Left forelimb (tissue), 1 donor: ENCODE measurements at places on chromosomes 1 and 21.

- peak; percentile 54 for DNase-seq
Observed at GRCh38 chr21:44521928-44522752, 17.9 kb downstream of the KRTAP10-1 start.

DNA sequence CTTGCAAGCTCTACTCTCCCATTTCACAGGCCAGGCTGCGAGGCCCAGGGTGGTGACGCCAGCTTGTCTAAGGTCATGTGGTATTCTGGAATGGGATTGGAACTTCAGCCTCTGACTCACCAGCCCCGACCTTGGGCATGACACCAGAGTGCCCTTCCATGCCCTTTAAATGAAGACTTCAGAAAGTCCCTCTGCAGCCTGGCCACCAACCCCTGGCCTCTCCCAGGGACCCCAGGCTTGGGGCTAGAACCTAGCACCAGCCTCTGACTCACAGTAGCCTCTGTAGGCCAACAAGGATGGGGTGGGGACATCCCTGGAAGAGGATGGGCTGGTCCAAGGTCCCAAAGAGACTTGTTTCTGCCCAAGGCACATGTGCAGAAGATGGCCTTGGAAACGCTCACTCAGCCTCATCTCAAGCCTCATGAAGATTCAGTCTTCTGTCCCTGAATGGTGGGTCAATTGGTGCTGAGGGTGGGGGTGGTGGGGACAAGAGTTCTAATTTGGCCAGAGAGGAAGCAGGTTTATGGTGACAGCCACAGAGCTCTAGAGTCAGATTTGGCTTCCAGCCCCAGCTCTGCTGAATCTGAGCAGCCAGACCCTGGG is 36.1 kb upstream of the RUNX3 start:
- DNase-seq, result no peak

DNA sequence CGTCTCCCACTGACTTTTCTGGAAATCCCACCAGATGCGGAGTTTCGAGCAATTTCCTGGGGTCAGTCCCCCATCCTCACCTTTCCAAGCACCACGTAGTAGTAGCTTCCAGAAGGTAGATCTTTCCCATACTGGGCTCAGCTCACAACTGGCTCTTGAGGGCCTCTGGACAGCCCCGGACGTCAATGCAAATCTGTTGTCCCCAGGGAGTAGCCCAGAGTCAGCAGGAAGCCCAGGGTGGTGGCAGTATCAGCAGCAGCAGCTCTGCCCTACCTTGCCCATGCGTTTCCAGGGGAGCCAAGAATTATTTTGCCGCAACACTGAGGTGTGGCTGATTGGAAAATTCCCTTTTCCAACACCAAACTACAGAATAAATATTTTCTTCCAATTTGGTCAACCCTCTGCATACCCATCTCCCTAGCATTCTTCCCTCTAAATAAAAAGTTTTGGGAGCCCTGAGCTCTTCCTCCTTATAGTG is 70.3 kb downstream of the CD46 start:
- DNase-seq, result no peak

GRCh38 chr1:112905395-112906149 is 50.4 kb downstream of the SLC16A1 start:
- DNase-seq, result no peak

GRCh38 chr1:244381878-244382565 is 69.7 kb downstream of the ADSS2 start:
- DNase-seq, result no peak

DNA sequence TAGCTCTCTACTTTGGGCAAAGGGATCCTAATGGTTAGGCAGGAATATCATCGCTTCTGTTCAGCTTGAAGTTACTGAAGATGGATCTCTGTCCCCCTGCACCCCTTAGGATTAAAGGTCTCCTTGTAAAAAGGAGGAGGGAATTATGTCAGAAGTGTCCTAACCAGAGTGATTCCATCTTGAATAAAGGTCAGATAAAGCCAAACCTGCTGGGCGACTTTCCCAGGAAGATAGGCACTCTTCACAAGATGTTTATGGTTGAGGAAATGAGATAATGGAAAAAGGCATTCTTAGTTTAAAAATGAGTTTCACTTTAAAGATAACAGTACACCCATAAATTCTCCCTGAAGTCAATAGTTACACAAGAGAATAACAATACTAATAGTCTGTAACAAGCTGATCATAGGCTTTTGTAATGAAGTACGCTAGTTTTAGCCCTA is 1.7 kb upstream of the NENF start:
- no peak for DNase-seq

GRCh38 chr1:41650028-41650880 is 165.8 kb upstream of the EDN2 start:
- peak; percentile 28 for DNase-seq

- DNase-seq, result no peak
Observed at GRCh38 chr1:216238844-216239243, 184.4 kb downstream of the USH2A start.

DNA sequence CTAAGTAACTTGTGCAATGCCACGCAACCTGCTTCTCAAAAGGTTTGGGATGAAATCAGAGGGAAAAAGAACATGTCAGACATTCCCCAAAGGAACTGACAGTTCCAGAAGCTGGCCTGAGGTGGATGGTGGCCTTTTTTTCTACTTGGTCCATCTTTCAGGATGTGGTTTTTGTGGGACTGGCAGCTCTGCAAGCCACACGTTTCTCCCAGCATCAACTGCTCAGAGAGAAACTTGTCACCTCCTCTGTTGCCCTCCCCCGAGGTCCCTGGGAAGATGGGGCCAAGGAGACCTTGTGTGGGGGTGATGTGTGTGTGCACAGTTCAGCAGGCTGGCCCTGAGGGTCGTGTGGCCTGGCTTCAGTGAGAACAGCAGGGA is 2.5 kb upstream of the DHRS3 start:
- no peak for DNase-seq

DNA sequence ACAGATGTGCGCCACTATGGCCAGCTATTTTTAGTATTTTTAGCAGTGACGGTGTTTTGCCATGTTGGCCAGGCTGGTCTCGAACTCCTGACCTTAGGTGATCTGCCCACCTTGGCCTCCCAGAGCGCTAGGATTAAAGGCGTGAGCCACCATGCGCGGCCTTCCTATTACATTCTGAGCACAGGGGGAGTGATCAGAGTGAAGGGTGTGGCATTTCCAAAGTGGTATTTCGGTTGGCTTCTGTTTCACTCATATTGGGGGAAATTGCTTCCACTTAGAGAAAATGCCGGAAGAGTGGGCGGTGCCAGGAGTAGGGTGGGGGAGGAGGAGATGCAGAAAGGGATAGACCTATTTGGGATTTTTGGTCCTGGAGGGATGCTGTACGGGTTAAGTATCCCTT is 4.3 kb downstream of the PIK3CD start:
- no peak for DNase-seq

GRCh38 chr1:234724516-234725176 is 114.7 kb upstream of the IRF2BP2 start:
- DNase-seq, result peak; percentile 89

- no peak for DNase-seq
Observed at GRCh38 chr1:93678491-93678890, 3.1 kb downstream of the BCAR3 start.

GRCh38 chr1:87958201-87958600 is 629.5 kb downstream of the LMO4 start:
- DNase-seq, result no peak

- no peak for DNase-seq
Observed at GRCh38 chr1:30450148-30450817, 273.1 kb downstream of the MATN1 start.

GRCh38 chr1:46587069-46587468 is 17.0 kb downstream of the MKNK1 start:
- no peak for DNase-seq

- DNase-seq, result no peak
Observed at GRCh38 chr1:242086706-242087105, 87.8 kb upstream of the MAP1LC3C start.
